Immature natural killer cell (primary cell): ENCODE measurements at places on chromosomes 1 and 21.

DNA sequence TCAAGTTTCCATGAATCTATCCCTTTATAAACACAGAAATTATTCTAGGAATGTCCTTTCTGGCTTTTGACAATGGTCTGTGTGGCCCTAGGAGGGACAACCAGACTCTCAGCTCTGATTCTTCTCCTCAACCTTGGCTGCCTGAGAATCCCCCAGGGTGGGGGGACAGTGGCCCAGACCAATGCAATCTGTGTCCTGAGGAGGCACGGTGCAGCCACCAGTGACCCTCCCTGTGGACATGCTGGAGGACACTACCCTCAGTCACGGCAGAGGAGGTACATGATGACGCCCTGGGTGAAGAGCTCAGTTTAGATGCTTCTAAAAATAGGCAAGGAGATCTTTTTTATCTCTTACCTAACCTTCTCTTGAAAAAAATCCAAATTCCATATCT, 91.7 kb downstream of the PGBD5 start:
- DNase-seq, result no peak

- no peak for DNase-seq
Measured at GRCh38 chr1:149845416-149845815, 54.0 kb upstream of the BOLA1 start.

GRCh38 chr1:92372164-92372563, 73.3 kb downstream of the RPAP2 start:
- DNase-seq, result no peak

GRCh38 chr1:171019971-171020370, 70.7 kb upstream of the FMO3 start:
- DNase-seq, result no peak

- DNase-seq, result no peak
Measured at GRCh38 chr1:159334797-159335196, 32.7 kb downstream of the FCER1A start.

DNA sequence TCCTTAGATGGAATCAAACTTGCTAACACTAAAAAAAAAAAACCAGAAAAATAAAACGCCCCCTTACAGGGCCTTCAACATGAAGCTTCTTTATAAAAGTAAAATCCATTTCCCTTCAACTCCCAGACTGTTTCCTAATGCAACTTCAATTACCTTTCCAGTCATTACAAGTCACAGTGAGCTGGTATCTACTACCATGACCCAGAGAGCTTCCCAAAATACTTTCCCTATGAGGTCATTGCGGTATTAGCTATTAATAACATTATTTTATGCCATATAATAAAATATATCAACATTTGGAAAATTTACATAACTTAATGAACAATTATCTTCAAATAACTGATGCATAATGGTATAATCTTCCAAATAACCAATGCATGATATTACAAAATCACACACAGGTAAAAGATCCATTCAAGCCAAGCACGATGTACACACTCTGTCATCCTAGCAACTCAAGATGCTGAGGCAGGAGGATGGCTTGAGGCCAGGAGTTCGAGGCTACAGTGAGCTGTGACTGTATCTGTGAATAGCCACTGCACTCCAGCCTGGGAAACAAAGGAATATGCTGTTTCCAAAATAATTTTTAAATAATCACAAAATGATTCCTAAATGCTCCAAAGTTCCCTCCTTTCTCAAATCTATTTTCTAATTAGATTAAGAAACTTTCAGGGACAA, 24.1 kb downstream of the EIF4G3 start:
- no peak for DNase-seq

GRCh38 chr1:42786097-42786496, 1.3 kb downstream of the TMEM269 start:
- DNase-seq, result no peak

DNA sequence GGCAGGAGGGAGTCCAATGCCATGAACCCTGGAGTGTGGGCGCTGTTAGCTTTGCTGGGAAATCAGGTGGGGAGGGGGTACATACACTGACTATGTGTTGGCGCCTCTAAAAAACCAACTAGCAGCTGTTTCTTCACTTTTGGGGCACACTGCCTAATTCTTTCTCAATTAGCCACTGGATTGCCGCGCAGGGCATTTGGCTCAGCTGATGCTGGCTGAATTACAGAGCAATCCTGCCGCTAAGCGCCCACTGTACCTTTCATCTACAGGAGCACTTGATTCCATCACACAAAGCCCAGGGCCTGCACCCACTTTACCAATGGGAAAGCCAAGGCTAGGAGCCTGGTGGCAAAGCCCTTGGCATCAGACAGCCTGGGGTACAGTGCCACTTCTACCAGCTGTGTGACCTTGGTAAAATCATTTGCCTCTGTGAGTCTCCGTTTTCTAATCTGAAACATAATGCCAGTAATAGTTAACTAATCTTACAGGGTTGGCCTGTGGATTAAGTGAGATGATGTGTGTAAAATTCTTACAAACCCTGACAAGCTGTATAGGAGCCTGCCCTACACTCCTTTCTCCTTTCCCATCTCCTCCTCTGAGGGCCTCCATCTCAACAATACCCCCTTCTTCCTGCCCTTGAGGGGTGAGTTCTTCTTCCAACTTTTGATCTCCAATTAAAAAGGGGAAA, 59.0 kb downstream of the UBE2T start:
- DNase-seq, result no peak

- no peak for DNase-seq
Measured at GRCh38 chr1:95509989-95510388, 276.0 kb downstream of the RWDD3 start.

DNA sequence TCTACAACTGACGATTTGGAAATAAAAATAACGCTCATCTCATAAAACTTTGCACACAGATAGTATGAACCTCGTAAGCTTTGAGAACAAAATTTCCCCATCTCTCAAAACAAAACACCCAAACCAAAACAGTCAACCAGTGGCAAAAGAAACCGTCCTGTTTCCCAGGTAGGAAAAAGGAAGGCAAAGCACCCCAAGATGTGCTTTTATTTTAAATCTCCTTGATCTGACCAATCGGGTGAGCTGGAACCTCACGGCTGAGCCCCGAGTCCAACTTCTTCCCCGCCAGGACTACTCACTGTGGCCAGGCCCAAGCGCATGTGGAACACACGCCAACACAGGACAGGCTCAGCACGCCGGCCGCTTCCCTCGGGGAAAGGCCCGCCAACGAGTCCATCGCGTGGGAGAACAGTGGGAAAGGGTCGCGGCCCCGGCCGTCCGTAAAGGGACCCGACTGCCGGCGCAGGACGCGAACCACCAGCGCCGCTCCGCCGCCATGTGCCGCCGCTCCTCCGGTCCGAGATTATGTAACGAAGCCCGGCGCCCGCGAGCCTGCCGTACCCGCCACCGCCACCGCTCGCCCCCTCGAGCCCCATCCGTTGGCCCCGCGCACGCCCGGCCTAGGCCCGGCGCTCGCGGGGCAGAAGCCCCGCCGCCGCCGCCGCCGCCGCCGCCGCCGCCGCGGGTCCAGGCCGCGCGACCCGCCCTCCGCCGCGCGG, 759 bp downstream of the AHCTF1 start:
- peak; percentile 54 for DNase-seq

- no peak for DNase-seq
Measured at GRCh38 chr1:236724506-236724905, 38.2 kb downstream of the ACTN2 start.

DNA sequence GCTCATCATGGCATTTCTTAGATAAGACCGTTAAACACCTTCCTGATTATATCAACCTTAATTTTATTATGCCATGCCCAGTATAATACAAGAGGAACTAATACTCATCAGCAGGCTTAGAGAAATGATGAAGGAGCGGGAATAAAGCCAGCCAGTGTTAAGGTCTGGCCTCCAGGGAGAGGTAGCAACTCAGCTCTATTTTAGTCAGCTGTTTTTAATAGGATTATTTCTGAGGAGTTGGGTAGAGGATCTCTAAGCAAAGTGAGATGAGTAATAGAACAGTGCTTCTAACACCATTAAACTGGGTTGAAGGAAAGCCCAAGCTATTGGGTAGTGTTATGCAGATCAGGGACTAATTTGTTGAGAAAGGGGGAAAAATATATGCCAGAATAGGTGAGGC, 921.5 kb downstream of the TTLL7 start:
- no peak for DNase-seq

GRCh38 chr1:221583465-221583864, 158.4 kb downstream of the DUSP10 start:
- DNase-seq, result no peak

GRCh38 chr1:55234016-55234415, 18.9 kb upstream of the USP24 start:
- no peak for DNase-seq

GRCh38 chr1:42832641-42833240, 13.7 kb upstream of the ZNF691 start:
- no peak for DNase-seq
